ENCODE measurements at places on chromosomes 16 and 17. TPM values are rescaled to one million over a fixed set of nuclear protein-coding genes. Genes with fewer than 3 reads are reported as not detected.

GRCh38 chr16:10938796-10939648, 3.2 kb downstream of the DEXI start:
- DNase-seq, result no peak

DNA sequence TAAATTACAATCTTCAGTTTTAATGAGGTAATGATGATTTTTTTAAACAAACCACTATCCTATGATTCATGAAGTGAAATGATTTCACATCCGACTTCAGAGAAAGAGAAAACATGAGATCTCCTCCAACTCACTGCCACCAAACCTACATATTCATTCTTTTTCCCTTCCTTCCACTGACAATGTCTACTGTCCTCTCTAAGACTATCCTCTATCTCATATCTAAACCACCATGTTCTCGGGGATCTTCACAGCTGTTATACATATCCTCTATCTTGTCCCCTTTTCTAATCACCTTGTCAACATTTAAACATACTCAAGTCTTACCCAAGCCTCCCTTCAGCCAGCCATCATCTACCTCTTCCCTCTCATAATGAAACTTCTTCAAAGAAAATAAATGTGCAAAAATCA, 53.5 kb downstream of the SMURF2 start:
- no peak for DNase-seq

- no peak for DNase-seq
These were observed 146.2 kb downstream of the ENGASE start for GRCh38 chr17:79220713-79221291.

Gene PPL
- total RNA-seq, result 391 TPM

Gene GAST
- not detected for total RNA-seq

Gene CLEC19A
- not detected for total RNA-seq

Gene CES1
- total RNA-seq, result 10.1 TPM

All from vagina (tissue), 2 donors.